ENCODE measurements at places on chromosomes 7 and 10. TPM values are rescaled to one million over a fixed set of nuclear protein-coding genes. Genes with fewer than 3 reads are reported as not detected.

Gene CALML5
- not detected for total RNA-seq

Gene ARMH3
- total RNA-seq, result 9.1 TPM

Gene PIK3AP1
- total RNA-seq, result 0.36 TPM

Gene NFKB2
- total RNA-seq, result 20.3 TPM

Gene PYROXD2
- 11.6 TPM for total RNA-seq

Gene ABCB4
- total RNA-seq, result under 0.01 TPM
